ENCODE measurements at places on chromosomes 7 and 10.
A peak's percentile ranks its signal among the peaks of the same experiment; 100 is the strongest.

- DNase-seq, result no peak
Observed at GRCh38 chr10:27253576-27253975, 13.0 kb upstream of the ACBD5 start.

DNA sequence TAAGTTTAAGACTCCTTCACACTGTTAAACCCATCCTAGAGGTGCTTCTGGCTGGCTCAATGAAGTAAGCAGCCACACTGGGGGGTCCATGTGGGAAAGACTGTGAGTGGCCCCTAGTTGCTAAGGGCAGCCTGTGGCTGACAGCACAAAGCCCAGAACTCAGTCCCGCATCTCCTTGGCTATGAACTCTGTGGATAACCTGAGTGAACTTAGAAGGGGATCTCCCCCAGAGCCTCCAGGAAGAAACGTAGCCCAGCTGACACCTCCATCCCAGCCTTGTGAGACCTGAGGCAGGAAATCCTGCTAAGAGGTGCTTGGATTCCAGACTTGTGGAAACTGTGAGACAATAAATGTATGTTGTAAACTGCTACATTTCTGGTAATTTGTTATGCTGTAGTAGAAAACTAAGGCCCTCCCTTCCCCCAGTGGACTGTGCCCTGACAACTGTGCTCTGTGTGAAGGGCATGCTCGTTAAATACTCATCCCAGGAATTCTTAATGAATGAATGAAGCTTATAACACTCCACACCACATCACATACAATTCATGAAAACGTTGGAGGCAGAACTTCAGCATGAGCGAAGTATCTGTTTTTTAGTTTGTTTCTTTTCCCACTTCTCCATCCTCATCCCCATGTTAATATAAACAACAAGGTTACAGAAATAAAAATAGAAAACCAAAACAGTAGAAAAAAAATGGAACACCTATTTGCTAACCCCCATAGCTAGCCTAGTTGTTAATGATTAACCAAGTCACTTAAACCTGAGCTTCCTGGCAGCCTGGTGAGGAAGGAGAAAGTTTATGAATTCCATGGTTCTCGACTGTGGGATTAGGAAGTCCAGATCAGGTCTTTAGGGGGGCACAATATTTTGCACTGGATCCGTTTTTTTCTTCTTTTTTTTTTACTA lies 36.8 kb upstream of the AOAH start:
- peak; percentile 29 for DNase-seq

GRCh38 chr7:85686401-85687181 lies 499.7 kb upstream of the SEMA3D start:
- DNase-seq, result no peak

DNA sequence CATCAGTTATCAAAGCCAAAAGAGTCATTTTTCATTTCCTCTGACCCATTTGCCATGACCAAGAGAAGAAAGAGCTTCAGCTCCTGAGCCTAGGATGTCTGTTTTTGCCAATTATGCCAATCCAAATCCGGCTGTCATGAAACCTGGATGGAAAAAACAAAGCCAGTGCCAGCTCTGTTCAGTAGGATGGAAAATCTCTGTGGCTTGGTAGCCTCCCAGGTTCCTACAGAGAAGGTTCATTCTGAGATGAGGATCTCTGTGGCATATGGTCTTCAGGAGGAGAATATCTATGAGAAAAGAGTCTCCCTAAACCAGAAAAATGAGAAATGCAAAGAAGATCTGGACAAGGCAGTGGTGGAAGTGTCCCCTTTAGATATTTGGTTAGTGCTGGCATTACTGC lies 475.4 kb downstream of the CNTNAP2 start:
- DNase-seq, result no peak

- DNase-seq, result no peak
Observed at GRCh38 chr7:47327346-47327697, 254.6 kb downstream of the TNS3 start.

DNA sequence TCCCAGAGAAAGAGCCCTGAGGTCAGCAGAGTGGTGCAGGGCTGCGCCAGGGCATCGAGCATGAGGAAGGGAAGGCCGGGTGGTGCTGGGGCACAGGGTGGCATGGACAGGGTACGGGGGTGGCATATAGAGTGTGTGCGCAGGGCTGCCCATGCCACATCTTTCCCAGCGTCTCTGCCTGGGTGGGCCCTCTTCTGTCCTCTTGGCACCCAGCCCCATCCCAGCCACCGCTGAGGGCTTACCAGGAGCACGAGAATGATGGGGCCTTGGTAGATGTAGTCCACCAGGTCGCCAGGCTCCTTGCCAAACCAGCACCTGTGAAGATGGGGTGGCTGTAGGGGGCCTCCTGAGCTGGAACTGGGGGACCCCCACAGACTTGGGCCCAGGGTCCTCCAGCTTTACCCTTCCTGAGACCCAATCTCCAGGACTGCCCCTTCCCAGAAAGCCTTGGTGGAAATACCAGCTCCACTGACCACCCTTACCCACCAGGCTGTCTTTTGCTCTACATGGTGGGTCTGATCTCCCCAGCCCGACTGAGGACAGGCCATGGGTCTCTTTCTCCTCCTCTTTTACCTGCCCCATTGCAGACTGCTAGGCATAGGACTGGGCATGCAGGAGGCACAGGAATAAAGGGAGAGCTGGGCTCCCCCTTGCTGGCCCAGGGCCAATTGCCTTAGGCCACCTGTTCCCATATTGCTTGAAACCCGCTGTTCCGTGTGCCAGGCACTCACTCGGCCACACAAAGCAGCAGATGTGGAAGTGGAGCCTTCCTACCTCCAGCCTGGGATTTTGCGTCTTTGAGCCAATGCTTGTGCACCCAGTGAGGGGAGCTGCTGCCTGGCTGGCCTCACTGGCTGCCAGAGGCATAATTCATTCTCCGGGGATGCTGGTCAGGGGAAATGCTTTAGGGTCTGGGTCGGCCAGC lies 21.7 kb downstream of the CRHR2 start:
- no peak for DNase-seq

- DNase-seq, result no peak
Observed at GRCh38 chr10:44895280-44895679, 15.9 kb upstream of the TMEM72 start.

DNA sequence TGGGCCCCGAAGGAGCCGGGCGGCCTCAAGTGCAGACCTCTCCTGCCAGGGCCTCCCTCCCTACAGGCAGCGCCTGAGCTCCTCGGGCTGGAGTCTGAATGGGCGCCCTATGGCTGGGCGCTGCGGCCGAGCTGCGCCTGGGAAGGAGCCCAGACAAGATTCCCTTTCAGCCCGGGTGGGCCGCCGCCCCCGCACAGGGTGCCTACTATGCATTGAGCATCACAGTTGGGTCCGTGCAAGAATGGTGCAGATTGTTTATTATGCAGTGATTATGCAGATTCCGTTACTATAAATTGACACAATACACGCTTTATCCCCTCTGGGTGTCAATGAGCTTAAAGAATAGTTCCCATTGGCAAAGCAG lies 77.2 kb upstream of the PDGFA start:
- no peak for DNase-seq

DNA sequence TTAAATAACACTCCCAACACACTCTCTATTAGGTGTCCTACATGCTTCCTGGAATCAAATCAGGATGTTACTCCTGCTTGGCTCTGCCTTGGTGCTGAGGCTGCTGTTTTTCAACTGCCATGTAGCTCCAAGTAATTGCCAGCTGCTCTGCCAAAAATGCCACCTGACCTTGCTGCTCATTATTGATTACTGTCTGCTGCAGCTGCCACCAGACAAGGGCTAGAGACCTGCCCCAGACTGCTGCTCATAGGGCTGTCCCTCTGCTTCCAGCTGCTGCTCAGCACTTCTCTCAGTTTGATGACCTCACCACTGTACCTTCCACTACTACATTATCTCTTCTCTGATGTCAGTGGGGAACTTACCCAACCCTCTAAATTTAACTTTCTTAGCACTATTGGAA lies 102.5 kb downstream of the PCLO start:
- no peak for DNase-seq

DNA sequence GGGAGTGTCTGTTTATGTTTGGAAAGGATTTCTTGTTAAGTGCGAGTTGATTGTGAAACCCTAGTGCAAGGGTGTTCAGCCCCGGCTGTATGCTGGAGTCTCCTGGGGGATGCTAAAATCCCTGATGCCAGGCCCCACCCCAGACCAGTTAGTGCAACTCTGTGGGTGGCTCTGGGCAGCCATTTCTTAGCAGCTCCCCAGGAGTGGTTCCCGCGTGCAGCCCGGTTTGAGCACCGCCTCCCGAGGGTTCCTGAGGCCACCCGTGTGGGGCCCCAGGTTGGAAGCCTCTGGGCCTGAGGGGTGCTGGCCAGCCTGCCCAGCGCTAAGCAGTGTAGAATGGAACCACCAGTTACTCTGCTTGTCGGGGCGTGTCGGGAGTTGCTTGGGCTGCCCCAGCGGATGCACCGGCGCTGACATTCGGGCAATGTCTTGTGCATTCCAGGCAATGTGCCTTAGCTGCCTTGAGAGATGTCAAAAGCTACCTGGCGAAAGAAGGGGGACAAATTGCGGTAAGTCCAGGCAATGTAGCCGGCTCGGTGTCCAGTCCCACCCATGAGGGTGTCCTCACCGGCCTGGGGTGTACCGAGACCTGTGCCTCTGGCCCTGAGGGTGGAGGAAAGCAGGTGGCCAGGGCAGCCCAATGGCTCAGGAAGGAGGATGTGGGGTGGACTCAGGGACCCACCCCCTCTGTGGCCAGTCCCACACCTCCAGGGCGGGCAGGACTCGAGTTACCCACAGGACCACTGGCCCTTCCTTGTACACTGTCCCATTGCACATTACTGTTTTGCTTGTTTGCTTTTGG lies 13.2 kb downstream of the PFKFB3 start:
- no peak for DNase-seq

DNA sequence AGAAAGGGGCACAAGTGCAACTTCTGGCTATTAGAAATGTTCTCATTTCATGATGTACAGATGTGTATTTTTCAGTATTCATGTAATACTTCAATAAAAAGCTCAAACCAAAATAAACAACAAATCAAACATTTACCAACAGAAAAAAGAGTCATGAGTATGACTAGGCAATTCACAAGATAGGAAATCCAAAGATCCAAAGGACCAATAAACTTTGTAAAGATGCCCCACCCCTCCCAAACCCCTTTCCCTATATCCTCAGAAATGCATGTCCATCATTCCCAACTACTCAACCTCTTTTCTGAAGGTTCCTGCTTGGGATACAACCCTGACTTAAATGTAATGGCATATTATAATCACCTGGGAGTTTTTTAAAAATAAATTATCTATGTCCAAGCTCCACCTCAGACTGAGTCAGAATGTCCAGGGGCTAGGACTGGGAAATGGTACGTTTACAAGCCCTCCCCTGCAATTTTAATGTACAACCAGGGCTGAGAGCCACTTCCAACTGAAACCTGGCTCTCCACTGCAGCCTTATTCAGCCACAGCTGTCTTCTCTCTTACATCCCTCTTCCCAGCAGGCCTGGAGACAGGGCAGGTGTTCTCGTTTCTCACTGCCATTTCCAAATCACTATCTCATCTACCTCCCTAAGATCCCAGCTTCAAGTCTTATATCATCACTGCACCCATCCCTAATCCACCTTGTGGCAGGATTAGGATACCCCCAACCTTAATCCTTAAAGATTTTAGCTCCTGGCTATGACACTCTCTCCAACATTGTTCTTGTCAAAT lies 36.5 kb downstream of the COA1 start:
- no peak for DNase-seq

GRCh38 chr10:31635415-31636065 lies 293.1 kb downstream of the ARHGAP12 start:
- no peak for DNase-seq

DNA sequence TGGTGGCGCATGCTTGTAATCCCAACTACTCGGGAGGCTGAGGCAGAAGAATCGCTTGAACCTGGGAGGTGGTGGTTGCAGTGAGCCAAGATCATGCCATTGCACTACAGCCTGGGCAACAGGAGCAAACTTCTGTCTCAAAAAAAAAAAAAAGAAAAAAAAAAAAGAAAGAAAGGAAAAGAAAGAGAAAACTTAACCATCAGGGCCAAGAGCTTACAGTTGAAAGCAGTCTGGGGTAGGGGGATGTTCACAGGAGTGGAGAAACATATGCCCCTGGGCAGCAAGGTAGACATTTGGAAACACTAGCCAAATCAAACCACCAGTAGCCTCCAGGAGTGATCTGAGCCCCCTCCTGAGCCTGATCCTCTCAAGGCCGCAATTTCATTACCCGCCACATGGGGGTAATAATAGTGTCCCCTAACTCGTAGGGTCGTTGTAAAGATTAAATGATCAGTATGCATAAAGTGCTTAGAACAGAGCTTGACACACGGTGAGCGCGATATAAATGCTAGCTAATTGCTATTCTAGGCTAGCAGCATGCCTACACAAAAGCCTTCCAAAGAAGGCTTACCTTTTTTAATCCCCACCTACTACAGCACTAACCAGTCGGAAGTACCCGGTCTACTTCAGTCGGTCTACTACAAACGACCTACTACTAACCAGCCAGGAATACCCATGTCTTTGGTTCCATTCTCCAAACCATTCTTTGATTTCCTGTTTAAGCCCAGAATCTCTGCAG lies 274.3 kb upstream of the NEBL start:
- no peak for DNase-seq
